NCI-H345 (cell line): ENCODE measurements at places on chromosomes 3 and 15.
A peak's percentile ranks its signal among the peaks of the same experiment; 100 is the strongest.

GRCh38 chr3:151096716-151097115 lies 11.3 kb downstream of the MED12L start:
- no peak for DNase-seq

DNA sequence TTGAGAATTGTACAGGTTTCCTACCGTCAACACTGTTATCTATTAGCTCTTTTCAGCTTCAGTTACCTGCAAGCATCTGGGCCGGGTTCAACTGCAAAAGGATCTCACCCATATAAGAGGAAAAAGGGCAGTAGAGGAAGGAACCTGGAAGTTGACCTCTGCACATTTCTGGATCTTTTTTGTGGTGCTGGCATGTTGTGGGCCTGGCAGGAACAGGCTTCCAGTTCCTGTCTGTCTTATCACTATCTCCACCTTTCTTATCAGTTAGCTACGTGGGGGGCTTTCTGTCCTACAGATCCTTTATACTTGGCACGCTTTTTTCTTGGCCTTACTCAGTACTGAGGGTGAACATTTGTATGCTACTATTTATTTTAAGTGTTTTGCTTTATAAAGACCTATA lies 42.2 kb upstream of the TJP1 start:
- DNase-seq = no peak

DNA sequence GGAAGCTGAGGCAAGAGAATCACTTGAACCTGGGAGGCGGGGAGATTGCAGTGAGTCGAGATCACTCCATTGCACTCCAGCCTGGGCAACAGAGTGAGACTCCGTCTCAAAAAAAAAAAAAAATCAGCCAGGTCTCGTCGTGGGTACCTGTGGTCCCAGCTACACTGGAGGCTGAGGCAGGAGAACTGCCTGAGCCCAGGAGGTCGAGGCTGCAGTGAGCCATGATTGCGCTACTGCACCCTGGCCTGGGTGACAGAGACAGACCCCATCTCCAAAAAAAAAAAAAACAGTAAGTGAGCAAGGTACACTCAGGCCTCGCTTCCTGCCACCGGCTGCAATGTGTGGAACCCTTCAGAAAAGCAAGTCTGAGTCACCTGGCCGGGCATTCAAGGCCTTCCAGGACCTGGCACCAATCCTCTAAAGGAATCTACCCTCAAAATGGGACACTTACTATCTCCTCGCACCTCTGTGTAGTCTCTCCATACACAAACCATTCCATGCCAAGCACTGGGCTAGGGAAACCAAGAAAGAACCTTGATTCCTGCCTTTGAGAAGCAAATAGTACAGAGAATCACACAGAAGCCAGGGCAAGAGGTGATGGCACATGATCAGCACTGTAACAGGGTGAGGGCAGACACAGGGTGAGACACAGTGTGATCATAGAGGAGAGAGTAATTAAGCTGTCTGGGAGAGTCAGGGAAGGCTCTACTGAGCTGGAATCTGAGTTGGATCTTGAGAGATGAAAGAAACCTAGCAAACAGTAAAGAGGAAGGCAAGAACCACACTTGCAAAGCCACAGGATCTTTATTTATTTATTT lies 9.7 kb downstream of the SCAMP2 start:
- DNase-seq = no peak

GRCh38 chr3:94162700-94163099 lies 99.8 kb downstream of the NSUN3 start:
- no peak for DNase-seq

DNA sequence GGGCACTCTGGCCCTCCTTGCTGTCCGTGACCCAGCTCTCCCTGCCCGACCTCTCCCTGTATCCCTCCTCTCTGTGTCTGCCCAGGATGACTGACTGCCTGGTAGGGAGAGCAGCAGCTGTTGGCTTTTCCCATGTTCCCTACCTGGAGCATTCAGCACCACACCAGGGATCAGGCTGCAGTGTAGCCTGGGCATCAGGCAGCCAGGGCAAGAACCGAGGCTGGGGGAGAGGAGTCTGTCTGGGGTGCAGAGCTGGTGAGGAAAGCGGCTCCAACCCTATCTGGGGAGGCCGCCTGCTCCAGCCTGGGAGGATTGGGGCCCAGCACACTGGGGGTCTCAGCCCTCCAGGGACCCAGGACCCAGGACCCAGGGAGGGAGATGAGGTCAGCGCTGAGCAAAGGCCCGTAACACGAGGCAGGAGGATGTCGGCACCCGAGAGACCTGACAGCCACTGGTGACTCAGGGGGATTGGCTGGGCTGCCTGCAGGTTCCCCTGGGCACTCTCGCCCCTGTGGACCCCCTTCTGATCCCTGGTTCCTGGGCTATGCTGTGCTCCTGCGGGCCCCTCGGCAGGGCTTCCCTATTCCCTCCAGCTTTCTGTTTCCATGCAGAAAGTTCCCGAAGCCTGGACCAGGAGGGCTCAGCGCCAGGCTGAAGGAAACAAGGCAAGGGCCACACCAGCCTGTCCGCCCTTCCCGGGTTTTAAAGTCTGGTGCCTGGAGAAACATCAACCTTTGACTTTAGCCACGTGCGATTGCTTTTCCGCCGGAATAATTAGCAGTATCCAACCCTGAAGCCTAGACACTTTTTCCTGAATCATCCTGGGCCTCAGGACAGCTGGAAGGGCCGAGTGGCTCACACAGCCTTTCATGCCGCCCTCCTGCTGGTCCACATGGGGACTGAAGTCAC lies 128.2 kb upstream of the MEF2A start:
- DNase-seq = no peak

DNA sequence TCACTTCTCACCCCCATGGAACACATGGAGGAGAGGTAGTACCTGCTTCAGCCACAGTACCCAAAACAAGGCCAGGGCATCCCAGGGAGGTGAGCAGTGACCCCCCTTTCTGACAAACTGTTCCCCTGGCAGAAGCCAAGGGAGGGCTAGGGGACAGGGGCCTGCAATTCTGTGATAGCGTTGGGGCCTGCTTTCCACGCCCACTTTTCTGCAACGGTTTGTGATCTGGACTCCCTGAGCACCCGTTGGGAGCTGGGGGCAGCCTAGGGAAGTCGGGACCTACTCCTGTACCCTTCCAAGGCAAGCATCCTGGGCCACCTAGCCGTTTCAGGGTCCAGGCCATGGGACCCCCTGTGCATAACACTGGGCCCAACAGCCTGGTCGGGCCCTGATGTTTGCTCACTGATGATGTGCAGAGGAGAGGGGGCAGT lies 996 bp upstream of the DNAJA4 start:
- DNase-seq = no peak

- DNase-seq = no peak
Measured at GRCh38 chr3:67245545-67245944, 247.4 kb downstream of the KBTBD8 start.

- DNase-seq = no peak
Measured at GRCh38 chr3:145899241-145899640, 261.7 kb downstream of the PLOD2 start.

DNA sequence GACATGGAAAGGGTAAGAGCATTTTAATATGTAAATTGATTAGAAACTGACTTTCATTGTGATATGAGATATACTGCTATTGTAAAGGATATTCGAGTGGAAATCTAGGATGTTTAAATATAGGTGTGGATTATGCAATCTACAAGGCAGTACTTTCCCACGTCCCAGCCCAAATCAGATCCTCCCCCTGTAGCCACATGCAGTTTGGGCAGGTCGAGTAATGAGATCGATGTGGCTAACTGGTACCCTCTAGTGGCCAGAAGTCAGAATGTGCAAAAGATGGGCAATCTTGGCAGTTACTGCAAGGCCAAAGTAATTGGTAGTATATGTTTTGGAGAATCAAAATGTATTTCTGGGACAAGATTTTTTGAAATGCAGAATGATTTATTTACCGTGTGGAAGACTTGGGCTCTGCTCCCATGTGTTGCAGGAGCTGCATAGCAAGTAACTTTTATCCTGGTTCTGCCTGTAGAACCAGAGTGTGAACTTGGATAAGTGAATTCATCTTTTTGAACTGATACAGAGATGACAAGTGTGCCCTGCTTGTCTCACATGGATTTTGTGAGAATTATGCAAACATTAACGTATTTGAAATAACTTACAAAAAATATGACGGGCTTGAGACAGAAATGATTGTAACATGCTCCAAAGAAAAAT lies 94.5 kb upstream of the ADAMTSL3 start:
- DNase-seq = peak; percentile 20

DNA sequence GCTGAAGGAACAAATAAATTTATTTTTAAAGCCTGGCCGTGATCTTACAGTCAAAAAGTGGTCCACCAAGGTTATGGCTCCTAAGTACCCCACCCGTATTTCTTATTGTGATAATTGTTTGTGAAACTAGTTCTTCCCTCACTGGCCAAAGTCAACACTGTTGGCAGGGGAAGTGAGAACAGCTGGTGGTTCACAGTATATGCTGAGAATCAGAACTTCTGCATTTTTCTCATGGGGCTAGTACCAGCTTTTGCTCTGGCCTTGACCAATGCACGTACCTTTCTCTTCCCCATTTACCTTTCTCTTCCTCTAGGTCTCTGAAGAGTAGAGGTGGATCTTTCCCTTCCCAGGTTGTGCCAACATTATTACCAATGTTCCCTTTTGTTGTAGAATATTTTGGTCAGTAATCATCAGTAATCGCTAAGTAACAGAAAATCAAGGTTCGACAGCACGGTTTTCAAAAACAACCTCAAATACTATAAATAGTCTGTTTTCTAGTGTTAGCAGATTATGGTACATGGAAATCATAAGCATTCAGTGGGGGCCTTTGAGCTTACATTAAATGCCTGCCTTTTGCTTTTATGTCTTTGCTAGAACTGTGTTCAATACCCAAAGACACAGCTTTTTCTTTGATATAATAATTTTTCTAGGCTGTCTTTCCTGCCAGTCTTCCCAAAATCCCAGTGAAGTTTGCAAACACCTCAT lies 268.0 kb downstream of the LPP start:
- no peak for DNase-seq

GRCh38 chr3:102124704-102125103 lies 275.4 kb downstream of the NFKBIZ start:
- DNase-seq = no peak

DNA sequence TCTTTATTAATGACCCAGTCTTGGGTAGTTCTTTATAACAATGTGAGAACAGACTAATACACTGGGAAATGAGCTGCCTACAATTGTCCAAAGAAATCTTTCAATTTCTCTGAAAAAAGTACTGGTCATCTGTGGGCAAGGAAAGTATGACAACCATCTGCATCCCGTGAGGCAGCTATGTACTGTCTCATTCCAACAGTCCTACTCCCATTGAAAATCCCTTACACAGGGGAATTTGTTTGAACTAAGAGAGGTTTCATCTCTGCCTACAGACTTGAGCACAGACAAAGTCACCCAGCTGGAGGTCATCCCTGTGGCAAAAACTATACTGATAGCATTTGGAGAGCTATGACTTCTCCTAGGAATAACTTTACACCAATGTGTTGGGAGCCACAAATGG lies 27.1 kb downstream of the SHC4 start:
- DNase-seq = no peak

- DNase-seq = peak; percentile 82
Measured at GRCh38 chr3:126654571-126655383, at the start of gene TXNRD3. Gene TXNRD3, minus strand, starts transcription at chr3:126655124.

DNA sequence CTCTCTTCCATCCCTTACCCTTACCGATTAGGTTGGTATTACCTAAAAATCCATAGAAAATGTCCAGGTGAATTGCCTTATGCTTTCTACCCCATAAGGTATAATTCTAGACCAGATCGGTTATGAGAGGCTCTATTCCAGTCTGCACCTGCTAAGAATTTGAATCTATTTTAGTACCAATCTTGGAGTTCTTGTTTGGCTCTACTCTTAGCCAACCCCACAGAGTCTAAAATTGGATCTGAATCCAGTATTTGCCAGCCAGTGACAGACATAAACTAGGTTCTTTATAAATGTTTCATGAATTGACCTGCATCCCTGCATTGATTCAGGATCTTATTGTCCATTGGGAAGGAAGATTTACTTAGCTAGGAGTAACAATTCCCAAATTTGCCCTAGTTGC lies 6.5 kb downstream of the KLHL24 start:
- no peak for DNase-seq

DNA sequence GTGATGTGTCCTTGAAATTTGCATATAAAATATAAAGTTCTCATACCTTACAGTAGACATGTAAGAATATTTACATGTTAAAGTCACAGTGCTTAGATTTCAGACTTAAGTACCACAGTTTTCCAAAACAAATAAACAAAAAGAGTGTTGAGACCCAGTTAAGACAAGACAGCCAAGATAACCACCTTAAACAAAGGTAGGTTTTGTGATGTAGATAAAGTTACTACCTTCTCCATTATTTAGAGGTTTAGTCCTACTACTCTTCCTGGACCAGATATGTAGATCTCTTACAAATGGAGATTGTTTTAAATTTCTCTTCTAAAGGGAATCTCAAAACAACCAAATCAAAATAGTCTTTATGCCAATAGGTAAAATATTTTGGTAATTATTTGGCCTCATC lies 15.7 kb downstream of the OR5H15 start:
- DNase-seq = no peak

GRCh38 chr3:46923559-46924350 lies 46.2 kb downstream of the PTH1R start:
- DNase-seq = no peak

- DNase-seq = no peak
Measured at GRCh38 chr3:15272426-15273196, 59.8 kb downstream of the SH3BP5 start.

GRCh38 chr3:55923626-55924025 lies 436.5 kb upstream of the WNT5A start:
- DNase-seq = no peak

DNA sequence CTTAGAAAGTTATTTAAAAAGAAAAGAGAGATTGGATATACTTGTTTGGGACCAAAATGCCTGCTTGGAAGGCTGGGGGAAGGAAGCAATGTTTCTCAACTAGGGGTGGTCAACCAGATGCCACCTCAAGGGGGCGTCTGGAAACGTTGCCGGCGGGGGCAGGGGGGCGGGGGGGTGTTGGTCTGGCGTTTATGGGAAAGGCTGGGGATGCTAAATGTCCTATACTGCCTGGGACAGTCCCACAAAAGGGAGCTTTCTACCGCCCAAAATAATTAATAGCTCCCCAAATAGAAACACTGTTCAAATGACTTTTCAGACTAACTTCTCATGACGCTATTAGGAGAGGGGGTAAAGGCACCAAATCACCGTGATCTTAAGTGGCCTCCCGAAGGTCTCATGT lies 2.2 kb downstream of the POLG start:
- DNase-seq = no peak

DNA sequence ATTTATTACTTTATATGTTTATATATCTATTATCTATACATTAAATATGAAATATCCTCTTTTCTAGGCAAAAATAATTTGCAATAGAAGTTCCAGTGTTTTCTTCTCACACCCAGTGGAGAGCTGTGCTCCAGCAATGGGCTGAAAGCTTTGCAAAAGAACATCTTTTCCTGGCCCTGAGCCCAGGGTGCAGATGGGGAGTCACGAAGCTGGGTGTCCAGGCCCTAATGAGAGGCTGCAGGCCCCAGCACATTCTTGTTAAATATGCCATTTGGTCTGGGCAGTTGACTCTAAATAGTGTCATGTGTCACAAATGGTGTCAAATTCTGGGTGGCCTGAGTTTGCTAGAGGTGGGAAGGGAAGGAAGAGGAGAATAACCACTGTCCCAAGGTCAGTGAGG lies 5.7 kb downstream of the NTRK3 start:
- DNase-seq = no peak
